ENCODE measurements at places on chromosomes 4 and X.

DNA sequence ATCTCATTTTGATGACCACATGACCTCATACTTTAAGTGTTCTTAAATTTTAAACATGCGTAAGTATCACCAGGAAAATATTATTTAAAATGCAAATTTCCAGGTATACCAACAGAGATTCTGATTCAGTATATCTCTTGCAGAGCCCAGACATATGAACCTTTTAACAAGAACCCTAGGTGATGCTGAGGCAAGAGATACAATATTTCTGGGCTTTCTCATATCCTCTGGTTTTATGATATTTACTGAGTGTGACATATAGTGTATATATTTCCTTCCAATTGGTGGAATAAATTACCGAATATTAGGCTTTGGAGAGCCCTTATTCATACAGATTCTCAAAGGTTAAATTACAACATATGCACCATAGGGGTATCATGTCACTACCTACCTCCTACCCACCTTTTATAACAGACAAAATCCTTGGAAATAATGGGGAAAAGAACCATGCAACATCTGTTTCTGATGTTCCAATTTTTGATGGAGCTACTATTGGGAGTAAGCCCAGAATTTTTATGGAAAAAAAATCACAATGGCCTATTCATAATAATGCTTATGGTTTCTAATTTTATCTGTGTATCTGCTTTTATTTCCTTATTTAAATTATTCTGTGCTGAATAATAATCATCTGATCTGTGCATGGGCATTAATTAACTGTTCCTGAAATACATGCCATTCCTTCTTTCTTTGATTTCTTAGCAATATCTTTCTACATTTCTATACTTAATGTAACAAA lies 27.1 kb downstream of the KCTD8 start:
- DNase-seq = no peak

DNA sequence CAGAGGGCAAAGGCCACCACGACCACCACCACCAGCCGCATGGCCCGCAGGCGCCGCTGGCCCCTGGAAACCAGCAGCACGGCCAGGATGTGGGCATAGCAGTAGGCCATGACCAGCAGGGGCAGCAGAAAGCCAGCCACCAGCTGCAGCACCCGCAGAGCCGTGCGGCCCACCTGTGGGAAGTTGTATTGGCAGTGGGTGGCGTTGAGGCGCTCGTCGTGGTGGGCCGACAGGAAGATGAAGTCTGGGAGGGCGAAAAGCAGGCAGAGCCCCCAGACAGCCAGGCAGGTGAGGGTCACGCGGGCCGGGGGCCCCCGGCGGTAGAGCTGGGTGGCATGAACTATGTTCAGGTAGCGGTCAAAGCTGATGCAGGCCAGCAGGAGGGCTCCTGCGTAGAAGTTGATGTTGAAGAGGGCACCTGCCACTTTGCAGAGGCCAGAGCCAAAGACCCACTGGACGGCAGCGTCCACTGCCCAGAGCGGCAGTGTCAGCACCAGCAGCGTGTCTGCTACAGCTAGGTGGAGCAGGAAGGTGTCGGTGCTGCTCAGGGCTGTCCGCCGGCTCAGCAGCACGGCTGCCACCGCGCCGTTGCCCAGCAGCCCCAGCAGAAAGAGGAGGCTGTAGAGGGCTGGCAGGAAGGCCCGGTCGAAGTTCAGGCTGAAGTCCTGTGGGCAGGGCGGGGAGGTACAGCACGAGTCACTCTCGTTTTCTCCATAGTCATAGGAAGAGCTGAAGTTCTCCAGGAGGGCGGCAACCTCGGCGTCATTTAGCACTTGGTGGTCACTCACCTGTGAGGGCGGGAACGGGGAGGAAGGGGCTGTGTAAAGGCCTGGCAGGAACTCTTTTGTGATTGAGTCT lies 1.4 kb downstream of the CXCR3 start:
- DNase-seq = no peak

DNA sequence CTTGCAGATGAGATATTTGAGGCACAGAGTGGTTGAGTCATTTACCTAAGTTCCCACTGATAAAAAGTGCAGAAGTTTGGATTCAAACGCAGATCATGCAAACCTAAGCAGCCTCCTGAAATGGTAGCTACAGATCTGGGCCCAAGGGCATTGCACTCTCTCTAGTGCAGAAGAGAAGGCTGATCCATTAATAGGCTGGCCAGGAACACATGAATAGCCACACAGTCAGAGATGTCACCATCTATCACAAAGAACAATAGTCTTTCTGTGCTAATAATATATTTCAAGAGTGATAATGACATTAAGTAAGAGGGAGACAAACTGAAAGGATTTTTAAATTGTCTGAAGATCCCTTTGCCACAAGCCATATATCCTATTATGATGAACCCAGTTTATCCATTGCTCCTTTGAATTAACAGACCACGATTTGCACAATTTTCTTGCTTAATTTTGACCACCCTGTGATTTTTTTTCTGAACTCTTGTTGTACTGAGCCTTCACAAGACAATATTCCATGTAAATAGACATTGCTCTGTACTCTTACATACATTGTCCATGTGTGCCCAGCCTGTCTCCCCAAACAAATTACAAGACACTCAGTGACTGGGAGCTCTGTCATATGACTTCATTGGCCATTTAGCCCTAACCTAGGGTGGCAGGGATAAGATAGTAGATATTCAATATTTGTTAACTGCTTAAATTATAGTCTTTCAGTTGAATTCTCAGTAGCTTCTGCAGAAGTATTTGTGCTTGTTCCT lies 112.4 kb upstream of the RBPJ start:
- no peak for DNase-seq

- no peak for DNase-seq
These were observed 30.6 kb upstream of the IL9R start for GRCh38 chrX:155966876-155967275.

- DNase-seq = no peak
These were observed 45.6 kb downstream of the WDR19 start for GRCh38 chr4:39227906-39228305.

DNA sequence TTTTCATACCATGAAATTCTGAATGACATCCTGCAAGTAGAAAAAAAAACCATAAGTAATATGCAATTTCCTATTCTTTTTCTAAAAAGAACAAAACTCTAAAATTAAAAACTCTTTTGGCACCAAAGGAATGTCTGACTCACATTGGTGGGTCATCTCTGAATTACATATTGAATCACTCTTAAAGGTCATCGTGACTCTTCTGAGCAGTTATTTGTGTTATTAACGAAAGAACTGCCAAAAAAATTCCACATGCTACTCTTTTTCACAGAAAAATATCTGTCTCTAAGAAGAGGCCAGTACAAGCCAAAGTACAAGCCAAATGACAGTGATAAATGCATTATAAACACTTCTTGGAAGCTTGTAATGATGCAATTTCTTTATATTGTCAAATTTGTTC lies 282.2 kb downstream of the GUCY2F start:
- DNase-seq = no peak

DNA sequence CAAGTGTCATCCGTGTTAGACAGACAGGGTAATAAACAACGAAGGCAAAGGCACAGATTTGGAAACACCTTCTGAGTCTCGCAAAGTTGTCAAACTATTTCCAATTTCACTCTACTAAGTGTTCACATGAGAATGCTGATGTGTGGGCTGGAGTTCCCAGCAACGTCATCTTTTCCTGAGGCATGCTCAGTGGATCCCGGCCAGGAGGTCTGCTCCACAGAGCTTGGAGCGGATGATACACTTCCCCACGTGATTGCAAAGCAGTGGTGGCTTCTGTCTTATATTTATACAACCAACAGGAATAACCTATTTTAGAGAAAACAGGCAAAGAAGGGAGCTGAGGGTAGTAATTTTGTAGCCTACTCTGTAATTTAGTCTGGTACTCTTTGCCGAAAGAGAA lies 40.1 kb upstream of the PDK3 start:
- no peak for DNase-seq

GRCh38 chrX:138691186-138691585 lies 20.3 kb downstream of the FGF13 start:
- DNase-seq = no peak

- no peak for DNase-seq
These were observed 26.8 kb downstream of the CRMP1 start for GRCh38 chr4:5865896-5866599.

GRCh38 chrX:78316265-78316664 lies 11.1 kb downstream of the CYSLTR1 start:
- DNase-seq = no peak

All from ureter (tissue), 1 donor.